Stimulated activated CD8-positive, alpha-beta memory T cell treated with anti-CD3 and anti-CD28 coated beads, Interleukin-7, amount 100 ng/mL, for 24 hours (primary cell): ENCODE measurements at places on chromosomes 3 and 15.

- no peak for DNase-seq
Observed at GRCh38 chr15:40045572-40046217, 6.7 kb upstream of the SRP14 start.

GRCh38 chr15:86377914-86378313 is 298.2 kb downstream of the AGBL1 start:
- no peak for DNase-seq

- no peak for DNase-seq
Observed at GRCh38 chr15:81105545-81105944, 28.5 kb upstream of the CFAP161 start.

- DNase-seq = no peak
Observed at GRCh38 chr15:63221346-63221745, 31.9 kb downstream of the RAB8B start.

GRCh38 chr3:52774066-52774713 is 3.2 kb upstream of the ITIH1 start:
- no peak for DNase-seq

- DNase-seq = no peak
Observed at GRCh38 chr15:48388016-48388851, 57.0 kb downstream of the DUT start.

GRCh38 chr3:69305011-69305410 is 80.9 kb downstream of the FRMD4B start:
- DNase-seq = no peak

- DNase-seq = no peak
Observed at GRCh38 chr3:186532598-186533072, 11.5 kb downstream of the CRYGS start.

DNA sequence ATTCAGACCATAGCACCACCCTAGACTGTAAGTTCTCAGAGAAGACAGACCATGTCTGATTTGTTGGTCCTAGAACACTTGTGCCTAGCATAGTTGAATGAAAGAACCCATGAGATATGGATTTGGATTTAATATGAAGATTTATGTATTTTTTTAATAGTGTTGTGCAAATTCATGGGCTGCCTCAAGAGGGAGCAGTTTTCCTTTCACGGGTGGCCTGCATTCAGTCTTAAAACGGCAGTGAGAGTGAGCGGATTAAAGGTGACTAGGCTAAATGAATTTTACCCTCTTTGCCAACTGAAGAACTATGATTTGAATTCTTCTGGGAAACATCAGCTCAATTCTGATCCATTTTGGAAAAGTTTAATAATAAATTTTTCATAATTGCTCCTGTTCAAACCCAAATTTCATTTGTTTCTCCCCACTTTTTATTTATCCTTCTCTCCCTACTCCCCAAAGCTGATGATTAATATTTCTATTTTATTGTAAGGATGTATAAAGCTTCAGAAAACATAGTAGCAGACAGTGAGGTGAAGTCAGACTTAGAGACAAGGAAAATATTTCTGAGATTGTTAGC is 67.3 kb downstream of the MORC1 start:
- DNase-seq = no peak

DNA sequence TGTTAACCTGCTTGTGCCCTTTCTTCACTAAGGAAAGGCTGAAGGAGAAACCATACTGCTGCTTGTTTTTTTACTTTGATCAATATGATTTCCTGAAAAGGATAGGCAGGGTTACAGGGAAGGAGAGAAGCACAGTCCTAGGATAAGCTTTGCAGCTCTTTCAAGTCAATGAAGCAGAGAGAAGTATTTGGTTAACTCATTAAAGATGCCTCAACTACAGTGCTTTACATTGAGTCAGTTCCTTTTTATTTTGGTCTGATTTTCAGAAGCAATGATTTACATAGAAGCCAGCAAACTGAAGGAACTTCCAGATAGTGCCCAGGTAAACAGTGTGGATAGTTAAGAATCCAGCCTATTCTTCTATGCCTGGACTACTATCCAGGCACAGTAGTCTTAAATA is 64.8 kb downstream of the ARIH1 start:
- no peak for DNase-seq

GRCh38 chr3:45204136-45204535 is 22.0 kb downstream of the TMEM158 start:
- DNase-seq = no peak

GRCh38 chr3:160009525-160009924 is 20.9 kb downstream of the IL12A start:
- DNase-seq = no peak

GRCh38 chr15:101464999-101465669 is 24.4 kb downstream of the PCSK6 start:
- DNase-seq = no peak
